ENCODE measurements at places on chromosomes 5 and 9.

GRCh38 chr5:141528291-141528984 lies 39.6 kb downstream of the PCDHGC5 start:
- no peak for DNase-seq

- peak; percentile 74 for DNase-seq
Measured at GRCh38 chr9:16145196-16145950, 592.5 kb downstream of the CCDC171 start.

DNA sequence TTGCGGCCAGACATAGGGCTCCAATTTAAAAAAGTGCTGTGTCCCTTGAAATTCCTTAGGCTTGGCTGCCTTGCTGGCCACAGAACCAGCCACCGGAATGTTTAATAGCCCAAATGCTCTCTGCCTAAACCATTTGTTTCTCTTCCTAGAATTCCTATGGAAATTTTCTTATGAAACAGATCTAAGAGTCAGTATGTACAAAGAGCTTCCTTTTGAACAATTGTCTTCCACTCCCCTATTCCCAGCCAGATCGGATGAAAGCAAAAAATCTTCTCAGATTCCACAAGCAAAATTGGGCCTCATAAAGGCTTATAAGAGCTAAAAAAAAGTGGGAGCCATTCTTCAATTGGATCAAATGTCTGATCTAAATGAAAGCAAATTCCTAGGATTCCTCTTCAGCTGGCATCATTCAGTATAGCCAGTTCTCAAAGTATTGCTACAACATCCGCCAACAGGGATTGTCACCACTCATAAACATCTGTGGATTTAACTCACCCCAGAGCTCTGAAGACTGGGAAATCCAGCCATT lies 104.3 kb downstream of the CEMIP2 start:
- DNase-seq, result no peak

DNA sequence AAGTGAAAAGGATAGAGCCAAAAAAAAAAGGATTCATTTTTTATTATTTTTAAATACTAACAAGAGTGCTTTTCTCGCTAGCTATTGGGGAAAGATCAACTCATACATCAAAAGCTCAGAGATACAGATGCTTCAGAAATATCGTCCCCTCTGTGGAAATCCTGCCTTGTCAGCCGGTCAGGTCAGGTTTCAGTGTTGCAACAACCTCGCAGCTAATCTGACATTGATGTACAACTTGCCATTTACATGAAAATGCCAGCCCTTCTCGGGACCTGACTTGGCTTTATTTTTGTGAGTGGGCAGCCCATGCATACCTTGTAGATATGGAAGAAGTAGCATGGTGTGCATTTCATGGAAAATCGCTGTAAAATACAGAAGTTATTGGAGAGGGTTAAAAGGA lies 358.8 kb upstream of the ADAMTS16 start:
- DNase-seq, result no peak

DNA sequence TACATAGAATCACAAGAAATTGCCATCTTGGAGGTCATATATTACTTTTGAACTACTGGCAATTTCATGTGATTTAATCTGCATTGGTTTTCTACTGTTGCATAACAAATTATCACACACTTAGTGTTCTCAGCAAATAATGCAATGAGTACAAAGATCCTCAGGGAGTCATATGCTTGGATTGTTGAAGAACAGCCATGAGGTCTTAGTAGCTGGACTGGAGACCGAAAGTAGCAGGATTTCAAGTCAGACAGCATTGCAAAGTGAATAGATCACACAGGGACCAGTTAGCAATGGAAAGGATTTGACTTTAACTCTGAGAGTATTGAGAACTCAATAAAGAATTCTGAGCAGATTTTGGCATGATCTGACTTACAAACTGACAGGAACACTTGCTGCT lies 32.2 kb upstream of the FRMD3 start:
- no peak for DNase-seq

GRCh38 chr9:130981002-130981755 lies 27.8 kb upstream of the LAMC3 start:
- no peak for DNase-seq

GRCh38 chr9:36457836-36458429 lies 57.9 kb upstream of the RNF38 start:
- no peak for DNase-seq

- DNase-seq, result no peak
Measured at GRCh38 chr5:58407042-58407719, 52.7 kb downstream of the PLK2 start.

- DNase-seq, result no peak
Measured at GRCh38 chr9:89379508-89380115, 61.3 kb downstream of the SECISBP2 start.

- DNase-seq, result no peak
Measured at GRCh38 chr5:1983401-1983800, 100.7 kb upstream of the IRX4 start.

GRCh38 chr5:29982457-29982856 lies 1211.0 kb upstream of the CDH6 start:
- no peak for DNase-seq

GRCh38 chr9:16154521-16155078 lies 601.8 kb downstream of the CCDC171 start:
- DNase-seq, result peak; percentile 88

DNA sequence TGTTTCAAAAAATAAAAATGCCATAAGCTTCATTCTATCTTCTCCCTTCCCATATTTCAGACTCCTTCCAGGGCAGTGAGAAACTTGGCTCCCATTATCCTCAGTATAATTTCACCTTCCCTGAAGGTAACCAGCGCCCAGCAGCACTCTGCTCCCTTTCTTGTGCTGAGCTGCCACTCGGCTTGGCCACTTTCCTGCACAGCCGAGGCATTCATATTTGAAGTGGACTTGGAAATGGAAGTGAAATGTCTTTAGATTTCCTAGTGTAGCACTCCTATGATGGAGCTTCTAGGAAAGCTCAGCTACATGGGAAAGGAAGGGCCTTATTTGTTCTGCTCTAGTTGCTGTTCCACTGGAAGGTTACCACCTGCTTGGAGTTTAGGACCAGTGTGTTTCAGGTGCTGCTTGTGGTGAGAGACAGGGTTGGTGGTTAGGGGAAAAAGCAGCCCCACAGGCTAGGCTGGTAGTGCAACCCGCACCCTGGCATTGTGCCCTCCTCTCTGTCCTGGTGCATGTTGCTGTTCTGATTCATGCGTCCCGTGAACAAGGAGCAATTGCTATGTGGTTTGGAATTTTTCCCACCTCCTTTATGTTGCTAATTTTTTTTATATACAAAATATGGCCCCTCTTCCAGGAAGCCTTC lies 53.8 kb downstream of the RAD23B start:
- DNase-seq, result no peak

GRCh38 chr9:35664531-35665470 lies at the start of gene ARHGEF39:
Gene ARHGEF39, minus strand, starts transcription at chr9:35665195. Its CDS starts 26 bp downstream, at chr9:35665169.
- DNase-seq, result peak; percentile 96

GRCh38 chr5:125595095-125595494 lies 828.1 kb upstream of the GRAMD2B start:
- no peak for DNase-seq

DNA sequence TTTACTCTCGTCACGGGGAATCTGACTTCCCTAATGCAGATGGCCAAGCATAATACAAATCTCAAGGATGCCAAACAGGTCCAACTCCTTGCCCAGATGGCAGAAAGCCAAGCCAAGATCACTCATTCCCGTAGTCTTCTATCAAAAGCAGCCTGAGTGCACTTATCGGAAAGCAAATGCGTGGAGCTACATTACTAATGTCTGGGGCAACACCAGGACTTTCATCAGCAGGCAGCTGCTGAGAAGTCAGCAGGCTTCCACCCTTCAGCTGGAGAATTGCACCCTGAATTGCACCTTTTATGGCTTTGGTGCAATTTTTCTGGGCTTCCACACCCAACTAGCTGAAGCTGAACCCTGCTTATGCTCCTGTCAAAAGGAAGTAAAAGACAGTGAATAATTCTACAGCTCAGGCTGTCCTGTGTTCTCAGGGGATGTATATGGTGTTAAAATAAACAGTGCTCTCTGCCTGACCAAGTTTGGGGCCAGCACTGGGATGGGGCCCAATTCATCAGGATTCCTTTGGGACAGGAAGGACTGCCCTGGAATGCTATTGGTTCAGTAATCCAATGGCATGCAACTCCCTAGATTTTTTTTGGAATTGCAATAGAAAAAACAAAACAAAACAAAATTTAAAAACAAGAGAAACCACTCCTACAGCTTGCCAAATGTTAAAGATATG lies 92.6 kb downstream of the DPYSL3 start:
- DNase-seq, result no peak

Data from ELF-1 (cell line).